ENCODE measurements at places on chromosomes 7 and 10.

- peaks cover 18% of the 10 kb centered on the region for H3K4me1 ChIP-seq
- H3K36me3 ChIP-seq = peaks cover 7% of the 10 kb centered on the region
- no peak overlapping the region for H3K4me3 ChIP-seq
- H3K27ac ChIP-seq = no peak overlapping the region
- no peaks in the 10 kb centered on the region for H3K27me3 ChIP-seq
These were observed 13.7 kb downstream of the RPS24 start for GRCh38 chr10:78047314-78047891.

GRCh38 chr7:1242606-1243289 is 10.1 kb downstream of the UNCX start:
- no peak for DNase-seq
- H3K4me1 ChIP-seq = no peaks in the 10 kb centered on the region
- no peak overlapping the region for H3K27ac ChIP-seq
- peaks cover 14% of the 10 kb centered on the region for H3K36me3 ChIP-seq
- peaks cover 75% of the 10 kb centered on the region for H3K27me3 ChIP-seq

DNA sequence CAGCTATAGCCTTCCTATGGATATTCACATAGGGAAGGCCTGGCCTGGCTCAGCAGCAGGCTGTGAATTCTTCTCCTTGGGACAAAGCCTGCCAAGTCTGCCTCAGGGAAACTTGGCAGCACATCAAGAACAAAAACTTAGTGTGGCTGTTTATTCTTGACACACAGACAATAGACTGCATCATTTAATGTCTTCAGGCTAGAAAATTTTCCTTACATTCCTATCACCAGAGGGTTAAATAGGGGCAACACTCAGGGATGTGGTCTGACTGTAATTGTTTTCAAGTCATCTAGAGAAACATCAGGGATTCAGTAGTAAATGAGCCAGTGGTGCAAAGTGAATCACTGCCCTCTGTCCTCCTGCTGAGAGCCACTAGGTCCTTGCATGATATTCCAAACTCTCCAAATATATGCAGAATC is 137.3 kb downstream of the SEMA3C start:
- no peaks in the 10 kb centered on the region for H3K36me3 ChIP-seq
- no peaks in the 10 kb centered on the region for H3K27me3 ChIP-seq
- no peak for DNase-seq
- no peak overlapping the region for H3K4me3 ChIP-seq

GRCh38 chr7:80175744-80176143 is 41.1 kb downstream of the GNAI1 start:
- no peaks in the 10 kb centered on the region for H3K36me3 ChIP-seq
- no peaks in the 10 kb centered on the region for H3K4me1 ChIP-seq
- H3K27ac ChIP-seq = no peak overlapping the region
- DNase-seq = no peak
- no peak overlapping the region for H3K4me3 ChIP-seq

GRCh38 chr7:39321909-39322498 is 244.2 kb upstream of the YAE1 start:
- peaks cover 27% of the 10 kb centered on the region for H3K27me3 ChIP-seq
- no peaks in the 10 kb centered on the region for H3K4me1 ChIP-seq
- H3K27ac ChIP-seq = no peak overlapping the region
- no peak overlapping the region for H3K4me3 ChIP-seq
- no peak for DNase-seq

- DNase-seq = no peak
- no peaks in the 10 kb centered on the region for H3K4me1 ChIP-seq
- H3K27me3 ChIP-seq = no peaks in the 10 kb centered on the region
- H3K4me3 ChIP-seq = no peak overlapping the region
- peaks cover 1% of the 10 kb centered on the region for H3K36me3 ChIP-seq
- H3K27ac ChIP-seq = no peak overlapping the region
These were observed 266.1 kb downstream of the SORCS1 start for GRCh38 chr10:106898446-106898845.

DNA sequence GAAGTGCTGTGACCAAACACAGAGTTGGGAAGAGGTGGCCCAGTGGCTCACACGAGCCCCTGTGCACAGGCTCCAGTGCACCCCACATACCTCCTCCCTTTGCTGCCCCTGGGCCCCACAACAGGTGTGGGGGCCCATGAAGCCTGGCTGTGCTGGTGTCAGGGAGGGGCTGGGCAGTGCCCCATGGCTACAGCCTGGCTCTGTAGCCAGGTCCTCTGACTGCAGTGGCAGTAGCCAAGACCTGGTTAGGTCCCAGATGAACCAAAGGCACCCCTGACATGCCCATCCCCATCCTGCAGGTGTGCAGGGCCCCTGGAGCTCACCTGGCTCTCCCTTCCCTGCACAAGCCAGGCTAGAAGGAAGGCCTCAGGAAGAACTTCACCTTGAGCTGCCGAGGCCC is 176.3 kb downstream of the GRID1 start:
- H3K4me1 ChIP-seq = no peaks in the 10 kb centered on the region
- H3K27ac ChIP-seq = no peak overlapping the region
- no peaks in the 10 kb centered on the region for H3K36me3 ChIP-seq
- H3K4me3 ChIP-seq = no peak overlapping the region
- DNase-seq = no peak

DNA sequence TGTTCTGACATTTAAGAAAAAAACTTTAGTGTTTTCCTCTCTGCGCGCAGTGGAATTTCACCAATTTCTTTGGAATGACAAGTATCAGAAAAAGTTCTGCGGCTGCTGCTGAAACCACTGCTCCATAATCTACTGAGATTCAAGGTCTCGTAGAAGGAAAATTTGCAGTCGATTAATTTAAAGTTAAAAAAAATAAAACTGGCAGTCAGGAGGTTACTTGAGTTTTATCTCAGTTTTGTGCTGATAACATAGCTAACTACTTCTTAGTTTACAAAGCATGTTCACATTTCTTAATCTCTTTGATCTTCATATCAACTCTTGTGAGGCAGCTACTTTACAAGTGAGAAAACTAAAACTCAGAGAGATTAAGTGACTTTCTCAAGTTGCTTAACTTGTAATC is 18.2 kb upstream of the CALD1 start:
- H3K4me1 ChIP-seq = no peaks in the 10 kb centered on the region
- peaks cover 4% of the 10 kb centered on the region for H3K36me3 ChIP-seq
- H3K27me3 ChIP-seq = peaks cover 47% of the 10 kb centered on the region
- H3K27ac ChIP-seq = no peak overlapping the region
- no peak for DNase-seq

DNA sequence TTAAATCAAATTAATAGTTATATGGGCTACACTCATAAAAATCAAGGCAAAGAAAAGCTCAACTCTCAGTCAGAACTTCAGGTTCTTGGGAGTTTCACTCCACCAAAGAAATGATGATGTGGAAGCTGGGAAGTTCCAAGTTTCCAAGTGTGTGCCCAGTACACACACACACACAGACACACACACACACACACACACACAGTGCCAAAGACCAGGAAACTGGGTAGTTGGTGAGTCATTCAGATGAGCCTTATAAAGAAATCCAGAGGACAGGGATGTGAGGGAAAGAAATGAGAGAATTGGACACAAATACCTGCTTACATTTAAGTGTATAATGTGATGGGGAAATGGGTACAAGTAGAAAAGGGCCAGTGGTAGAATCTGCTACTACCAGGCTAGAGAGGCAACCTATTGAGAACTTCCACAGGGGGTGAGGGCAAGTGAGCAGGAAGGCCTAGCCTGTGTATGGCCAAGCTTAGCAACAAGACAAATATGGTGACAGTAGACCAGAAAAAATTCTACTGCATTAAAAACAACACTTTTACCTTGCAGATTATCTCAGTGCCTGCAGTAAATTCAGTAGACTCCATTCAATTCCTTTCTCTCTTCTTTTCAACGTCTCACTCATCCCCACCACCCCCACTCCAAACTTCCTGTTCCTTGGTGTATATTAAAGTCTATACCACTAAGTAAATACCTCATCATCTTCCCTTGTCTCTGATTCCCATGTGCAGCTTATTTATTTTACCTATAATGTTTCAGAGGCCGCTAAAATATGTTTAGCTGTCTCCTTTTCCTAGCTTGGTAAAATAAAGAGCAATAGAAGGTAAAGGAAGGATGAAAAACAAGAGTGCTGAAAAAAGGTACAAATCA is 95.0 kb downstream of the CABCOCO1 start:
- H3K4me3 ChIP-seq = no peak overlapping the region
- H3K27me3 ChIP-seq = no peaks in the 10 kb centered on the region
- H3K4me1 ChIP-seq = no peaks in the 10 kb centered on the region
- H3K27ac ChIP-seq = no peak overlapping the region

GRCh38 chr7:18475488-18475887 is 20.1 kb upstream of the HDAC9 start:
- H3K27ac ChIP-seq = no peak overlapping the region
- no peak for DNase-seq
- no peaks in the 10 kb centered on the region for H3K27me3 ChIP-seq
- no peaks in the 10 kb centered on the region for H3K4me1 ChIP-seq

- DNase-seq = peak; percentile 23
- peaks cover 15% of the 10 kb centered on the region for H3K4me1 ChIP-seq
- H3K4me3 ChIP-seq = peak overlapping the region; percentile 96
- peak overlapping the region; percentile 84 for H3K27ac ChIP-seq
- H3K36me3 ChIP-seq = peaks cover 16% of the 10 kb centered on the region
- no peaks in the 10 kb centered on the region for H3K27me3 ChIP-seq
These were observed 461 bp upstream of the FIGNL1 start for GRCh38 chr7:50450590-50451032.

DNA sequence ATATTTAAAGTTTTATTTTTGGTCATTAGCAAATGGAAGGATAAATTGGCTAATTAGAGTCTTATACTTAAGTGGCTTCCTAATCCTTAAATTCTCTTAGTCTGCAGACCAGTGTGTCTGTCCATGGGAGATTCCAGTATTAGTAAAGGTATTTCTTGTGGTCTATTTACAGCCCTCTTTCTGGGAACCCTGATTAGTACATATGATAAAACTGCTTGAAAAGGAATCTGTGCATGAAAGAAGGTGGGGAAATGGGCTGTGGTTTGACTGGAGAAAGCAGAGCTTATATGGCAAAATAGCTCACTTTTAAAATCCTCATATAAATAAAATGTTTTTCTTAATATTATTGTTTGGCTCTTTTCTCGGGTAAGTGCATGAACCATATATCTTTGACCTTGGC is 124.5 kb upstream of the RHOBTB1 start:
- no peaks in the 10 kb centered on the region for H3K4me1 ChIP-seq
- H3K4me3 ChIP-seq = no peak overlapping the region
- H3K36me3 ChIP-seq = no peaks in the 10 kb centered on the region
- peaks cover 34% of the 10 kb centered on the region for H3K27me3 ChIP-seq
- H3K27ac ChIP-seq = no peak overlapping the region

GRCh38 chr7:159105066-159105780 is 39.4 kb downstream of the VIPR2 start:
- no peak overlapping the region for H3K27ac ChIP-seq
- no peaks in the 10 kb centered on the region for H3K27me3 ChIP-seq
- peaks cover 8% of the 10 kb centered on the region for H3K36me3 ChIP-seq
- H3K4me3 ChIP-seq = no peak overlapping the region

GRCh38 chr7:39623732-39624441 is 515 bp downstream of the RALA start:
- DNase-seq = no peak
- H3K4me1 ChIP-seq = peaks cover 49% of the 10 kb centered on the region
- H3K27ac ChIP-seq = peak overlapping the region; percentile 96

GRCh38 chr10:113609704-113610108 is 54.1 kb downstream of the NRAP start:
- DNase-seq = no peak
- H3K36me3 ChIP-seq = peaks cover 4% of the 10 kb centered on the region
- no peak overlapping the region for H3K4me3 ChIP-seq
- peaks cover 31% of the 10 kb centered on the region for H3K27me3 ChIP-seq
- no peaks in the 10 kb centered on the region for H3K4me1 ChIP-seq

DNA sequence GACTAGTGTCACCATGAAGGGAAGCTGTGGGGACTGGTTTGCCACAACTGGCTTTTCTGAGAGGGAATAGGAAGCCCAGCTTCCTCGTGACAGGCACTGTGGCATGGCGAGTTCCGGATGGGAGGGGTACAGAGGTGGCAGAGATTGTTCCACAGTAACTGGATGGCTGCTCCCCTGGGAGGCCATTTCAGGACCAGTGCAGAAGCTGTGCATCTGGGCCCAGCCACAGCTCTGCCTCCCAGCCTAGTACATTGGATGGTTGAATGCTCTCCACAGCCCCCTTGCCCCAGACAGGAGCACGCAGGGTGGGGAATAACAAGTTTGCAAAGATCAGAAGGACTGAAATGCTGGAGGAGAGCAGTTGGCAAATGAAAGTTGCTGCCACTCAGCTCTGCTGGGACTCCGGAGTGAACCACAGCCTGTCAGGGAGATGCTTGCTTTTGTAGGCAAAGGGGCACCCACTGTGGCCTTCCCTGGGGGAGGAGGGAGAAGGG is 51.8 kb downstream of the GSDME start:
- no peak overlapping the region for H3K27ac ChIP-seq
- DNase-seq = no peak
- no peaks in the 10 kb centered on the region for H3K27me3 ChIP-seq
- peaks cover 2% of the 10 kb centered on the region for H3K36me3 ChIP-seq
- no peaks in the 10 kb centered on the region for H3K4me1 ChIP-seq
- no peak overlapping the region for H3K4me3 ChIP-seq

DNA sequence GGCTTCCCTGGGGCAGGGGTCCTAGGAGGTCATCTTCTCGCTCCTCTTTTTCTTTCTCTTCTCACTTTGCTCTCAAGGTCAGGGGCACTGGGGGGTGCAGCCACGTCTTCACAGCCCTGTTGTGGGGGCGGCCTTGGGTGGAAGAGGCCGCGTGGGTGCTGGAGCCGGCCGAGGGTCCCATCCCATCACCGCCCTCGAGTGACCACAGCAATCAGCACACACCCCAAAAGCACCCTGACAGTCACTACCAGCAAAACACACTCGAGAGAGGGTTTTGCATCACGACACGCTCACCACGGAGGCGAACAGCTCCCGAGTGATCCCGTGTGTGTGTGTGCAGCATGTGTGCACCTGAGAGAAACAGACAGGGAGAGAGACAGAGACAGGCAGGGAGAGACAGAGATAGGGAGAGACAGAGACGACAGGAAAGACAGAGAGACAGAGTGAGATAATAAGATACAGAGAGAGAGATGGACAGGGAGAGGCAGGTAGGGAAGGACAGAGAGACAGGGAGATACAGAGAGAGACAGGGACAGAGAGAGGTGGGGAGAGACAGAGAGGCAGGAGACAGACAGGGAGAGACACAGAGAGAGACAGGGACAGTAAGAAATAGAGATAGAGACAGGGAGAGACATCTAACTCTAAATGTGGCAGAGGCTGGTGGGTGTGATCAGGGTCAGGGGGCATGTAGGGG is 100.9 kb downstream of the WDR37 start:
- no peaks in the 10 kb centered on the region for H3K36me3 ChIP-seq
- no peak overlapping the region for H3K27ac ChIP-seq
- peaks cover 17% of the 10 kb centered on the region for H3K27me3 ChIP-seq
- H3K4me3 ChIP-seq = no peak overlapping the region

- no peak for DNase-seq
- no peaks in the 10 kb centered on the region for H3K36me3 ChIP-seq
These were observed 730.9 kb downstream of the GRID1 start for GRCh38 chr10:85635650-85636049.
